Fibroblast of skin of scalp (primary cell): ENCODE measurements at places on chromosomes 7 and 10.
A peak's percentile ranks its signal among the peaks of the same experiment; 100 is the strongest.

DNA sequence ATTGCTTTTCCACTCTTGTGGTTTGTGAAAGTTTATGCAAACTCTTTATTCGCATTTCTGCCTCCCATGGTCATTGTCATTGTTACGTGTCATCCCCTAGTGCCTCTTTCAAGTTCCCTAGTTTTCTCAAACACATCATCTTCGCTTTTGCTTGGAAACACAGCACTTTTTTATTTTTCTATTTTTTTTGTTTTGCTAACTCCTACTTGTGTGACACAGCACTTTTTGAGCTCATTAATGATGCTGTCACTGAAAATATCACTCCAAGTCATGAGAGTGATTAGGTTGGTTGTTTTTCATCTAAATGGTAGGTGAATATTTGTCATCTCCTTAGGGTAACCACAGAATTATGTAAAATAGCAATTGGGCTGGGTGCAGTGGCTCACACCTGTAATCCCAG lies 8.5 kb upstream of the STX1A start:
- DNase-seq, result no peak

GRCh38 chr7:47635091-47636080 lies 53.5 kb upstream of the TNS3 start:
- DNase-seq, result no peak

GRCh38 chr10:62907470-62908212 lies 91.5 kb upstream of the EGR2 start:
- DNase-seq, result no peak

DNA sequence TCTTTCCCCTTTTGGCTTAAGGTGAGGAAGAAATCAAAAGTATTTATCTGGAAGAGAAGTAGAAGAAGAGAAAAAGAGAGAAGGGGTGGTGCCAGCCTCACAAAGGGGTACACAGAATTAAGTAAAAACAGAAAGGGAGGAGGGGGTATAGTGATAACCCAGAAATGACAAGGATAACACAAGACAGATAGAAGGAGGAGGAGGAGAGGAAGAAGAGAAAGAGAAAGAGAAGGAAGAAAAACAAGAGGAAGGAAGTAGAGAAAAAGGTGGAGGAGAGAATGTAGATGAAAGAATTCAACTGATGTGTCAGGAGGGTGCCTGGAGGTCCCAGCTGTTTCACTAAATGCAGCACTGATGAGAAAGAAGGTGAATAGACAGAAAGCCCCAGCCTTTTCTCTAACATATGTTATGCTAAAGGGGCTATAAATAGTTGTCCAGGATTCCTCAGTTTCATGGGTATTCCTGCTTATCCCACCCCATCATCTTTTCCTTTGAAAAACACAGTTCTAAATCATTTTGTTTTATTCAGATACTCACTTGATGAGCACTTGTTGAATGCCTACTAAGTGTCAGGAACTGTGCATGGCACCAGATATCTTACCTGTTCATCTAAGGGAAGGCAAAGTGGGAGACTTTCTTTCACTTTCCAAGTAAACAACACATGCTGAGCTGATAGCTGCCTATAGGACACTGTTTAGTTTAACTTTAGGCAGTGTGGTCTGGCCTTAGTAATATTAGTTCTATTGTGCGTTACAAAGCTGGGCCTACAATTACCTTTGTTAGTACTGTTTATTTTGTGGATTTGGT lies 8.0 kb downstream of the SEMA3E start:
- no peak for DNase-seq

GRCh38 chr10:73884017-73884416 lies 9.7 kb upstream of the CAMK2G start:
- no peak for DNase-seq

DNA sequence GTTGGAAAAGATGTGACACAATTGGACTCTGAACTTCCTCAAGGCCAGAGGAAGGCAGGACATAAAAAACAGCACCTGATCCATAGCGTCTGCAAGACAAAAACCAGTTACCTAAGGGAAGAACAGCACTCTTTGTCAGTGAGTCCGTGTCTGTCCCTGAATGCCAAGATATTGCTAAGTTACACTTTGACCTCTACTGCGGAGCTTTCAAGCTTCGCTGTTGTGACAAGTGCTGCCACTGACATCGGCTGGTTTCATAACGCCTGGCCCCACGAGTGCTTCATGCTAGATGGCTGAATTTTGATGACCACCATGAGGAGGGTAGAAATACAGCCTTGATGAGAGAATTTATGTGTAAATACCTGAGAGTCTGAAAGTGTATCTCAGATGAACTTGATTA lies 49.7 kb upstream of the JAZF1 start:
- no peak for DNase-seq

GRCh38 chr7:767580-767940 lies 40.5 kb upstream of the PRKAR1B start:
- peak; percentile 51 for DNase-seq

GRCh38 chr7:155507576-155507975 lies 38.8 kb downstream of the CNPY1 start:
- no peak for DNase-seq

DNA sequence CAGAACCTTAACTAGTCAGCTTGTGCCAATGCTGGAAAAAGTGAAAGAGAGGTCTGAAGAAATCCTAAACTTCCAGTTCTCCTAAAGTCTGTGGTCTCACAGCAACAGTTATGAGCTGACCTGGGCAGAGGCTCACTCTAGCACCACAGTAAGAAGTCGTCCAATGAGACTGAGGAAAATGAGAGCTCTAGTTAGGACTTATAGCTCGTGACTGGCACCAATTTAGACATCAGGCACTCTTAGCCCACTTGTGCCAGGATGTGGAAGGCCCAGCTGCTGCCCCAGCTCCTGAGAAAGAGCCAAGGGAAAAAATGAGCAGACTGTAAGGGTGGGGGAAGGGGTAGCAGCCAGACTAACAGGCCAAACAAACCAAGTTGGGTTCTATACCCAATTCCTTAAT lies 7.6 kb downstream of the MMS19 start:
- DNase-seq, result no peak

DNA sequence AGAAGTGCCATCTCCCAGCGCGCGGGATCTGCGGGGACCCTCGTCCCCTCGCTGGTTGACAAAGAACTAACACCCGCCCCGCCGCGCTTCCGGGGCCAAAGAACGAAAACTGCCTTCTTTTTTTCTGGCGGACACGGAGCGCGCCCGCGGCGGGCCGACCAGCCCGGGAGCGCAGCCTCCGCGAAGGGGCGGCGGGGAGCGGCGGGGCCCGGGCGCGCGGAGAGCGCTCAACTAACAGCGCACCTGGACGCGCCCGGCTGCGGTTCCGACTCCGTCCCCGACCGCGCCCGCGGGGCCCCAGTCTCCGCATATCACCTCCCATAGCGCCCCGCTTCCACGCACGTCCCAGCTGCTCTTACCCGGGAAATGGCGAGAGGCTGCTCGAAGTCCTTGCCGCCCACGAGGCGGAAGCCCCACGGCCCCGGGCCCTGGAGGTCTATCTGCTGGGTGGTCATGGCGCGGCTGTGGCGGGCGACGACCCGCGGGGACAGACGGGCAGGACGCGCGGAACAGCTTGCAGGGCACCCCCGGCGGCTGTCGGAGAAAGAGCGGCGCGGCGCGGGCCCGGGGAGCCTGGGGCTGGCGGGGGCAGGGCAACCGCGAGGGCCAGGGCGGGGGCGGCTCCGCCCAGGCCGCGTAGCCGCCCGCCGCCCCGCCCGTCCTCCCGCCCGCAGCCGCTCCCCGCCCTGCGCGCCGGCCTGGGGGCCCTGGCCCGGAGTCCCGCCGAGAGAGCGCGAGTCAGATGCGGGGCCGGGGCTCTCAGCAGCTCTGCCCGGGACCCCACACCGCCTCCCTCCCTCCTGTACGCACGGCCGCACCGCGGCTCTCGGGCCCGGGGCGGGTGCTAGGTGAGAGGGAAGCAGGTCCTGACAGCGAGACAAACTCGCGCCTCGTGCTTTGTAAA lies at the start of gene PDLIM1:
PDLIM1 (minus strand) TSS at position 543 of the 904 bp plus-strand sequence; CDS start at position 455, 88 bp downstream.
- peak; percentile 68 for DNase-seq

DNA sequence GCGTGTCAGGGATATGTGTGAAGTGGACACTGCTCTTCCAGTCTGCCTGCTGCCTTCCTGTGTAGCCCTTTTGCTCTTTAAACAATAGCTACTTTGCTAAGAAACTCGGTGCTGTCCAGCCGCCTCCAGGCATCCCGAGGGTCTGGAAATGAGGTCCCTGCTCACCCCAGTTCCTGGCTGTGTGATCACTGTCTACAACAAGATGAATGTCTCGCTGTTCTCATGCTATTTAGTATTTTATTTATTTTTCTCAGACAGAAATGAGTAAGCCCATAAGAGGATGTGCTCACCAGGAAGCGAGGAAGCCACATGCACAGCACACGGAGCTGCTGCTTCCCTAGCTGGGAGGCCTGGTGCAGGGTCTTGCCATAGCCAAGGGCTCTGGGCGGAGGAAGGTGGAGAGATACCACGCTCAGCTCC lies 167.0 kb upstream of the PITRM1 start:
- peak; percentile 54 for DNase-seq

GRCh38 chr10:89662596-89662995 lies 17.6 kb upstream of the PANK1 start:
- no peak for DNase-seq

DNA sequence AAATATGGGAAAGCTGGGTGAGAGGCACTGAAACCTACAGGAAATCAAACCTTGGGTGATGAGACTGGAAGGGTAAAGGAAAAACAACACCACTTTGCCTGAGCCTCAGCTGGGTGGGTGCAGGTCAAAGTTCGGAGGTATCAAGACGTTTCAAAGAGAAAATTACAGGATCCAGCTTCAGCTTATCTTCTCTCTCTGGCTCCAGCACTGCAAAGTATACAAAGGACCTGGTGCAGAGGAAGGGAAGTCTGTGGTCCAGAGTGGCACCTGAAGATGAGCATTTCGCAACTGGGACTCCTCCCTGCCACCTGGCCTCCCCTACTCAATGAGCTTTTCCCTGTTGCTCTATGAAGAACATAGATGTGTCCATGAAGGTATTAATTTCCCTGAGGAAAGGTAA lies 6.4 kb upstream of the FXYD4 start:
- DNase-seq, result no peak

GRCh38 chr10:14502431-14502830 lies 171.7 kb upstream of the FRMD4A start:
- peak; percentile 33 for DNase-seq

GRCh38 chr10:106874604-106874889 lies 290.0 kb downstream of the SORCS1 start:
- no peak for DNase-seq

DNA sequence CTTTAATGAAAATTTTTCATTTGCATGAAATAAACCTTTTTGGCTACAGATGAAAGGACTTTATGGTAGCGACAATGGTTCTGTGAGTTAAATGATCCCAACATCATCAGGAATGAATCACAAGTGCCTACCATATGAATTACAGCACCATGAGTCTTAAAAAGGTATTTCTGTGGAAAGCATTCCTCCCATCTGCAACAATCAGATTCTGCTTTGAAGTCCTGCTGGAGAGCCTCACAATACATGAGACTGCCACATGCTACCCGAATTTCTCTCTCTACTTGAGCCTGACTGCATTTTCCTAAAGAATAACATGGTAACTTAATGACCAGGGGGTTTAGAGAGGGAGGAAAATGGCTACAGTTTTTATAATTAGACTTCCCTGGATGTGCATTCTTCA lies 190.3 kb downstream of the TWIST1 start:
- DNase-seq, result peak; percentile 50

DNA sequence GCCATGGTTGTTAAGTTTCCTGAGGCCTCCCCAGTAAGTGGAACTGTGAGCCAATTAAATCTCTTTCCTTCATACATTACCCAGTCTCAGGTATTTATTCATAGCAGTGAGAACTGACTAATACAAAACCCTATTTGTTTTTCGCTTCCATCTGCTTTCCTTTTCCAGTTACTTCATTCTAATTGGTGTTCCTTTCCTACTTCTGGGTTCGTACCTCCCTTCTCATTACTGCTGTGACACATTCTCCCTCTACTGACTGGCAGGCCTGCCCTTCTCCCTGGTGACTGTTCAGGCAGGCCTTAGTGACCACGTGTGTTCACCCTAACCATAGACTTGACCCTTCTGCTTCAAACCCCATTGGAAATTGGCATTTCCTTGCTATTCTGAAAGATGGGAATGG lies 37.7 kb downstream of the MTURN start:
- DNase-seq, result no peak

GRCh38 chr10:118963933-118964332 lies 65.6 kb upstream of the NANOS1 start:
- no peak for DNase-seq

DNA sequence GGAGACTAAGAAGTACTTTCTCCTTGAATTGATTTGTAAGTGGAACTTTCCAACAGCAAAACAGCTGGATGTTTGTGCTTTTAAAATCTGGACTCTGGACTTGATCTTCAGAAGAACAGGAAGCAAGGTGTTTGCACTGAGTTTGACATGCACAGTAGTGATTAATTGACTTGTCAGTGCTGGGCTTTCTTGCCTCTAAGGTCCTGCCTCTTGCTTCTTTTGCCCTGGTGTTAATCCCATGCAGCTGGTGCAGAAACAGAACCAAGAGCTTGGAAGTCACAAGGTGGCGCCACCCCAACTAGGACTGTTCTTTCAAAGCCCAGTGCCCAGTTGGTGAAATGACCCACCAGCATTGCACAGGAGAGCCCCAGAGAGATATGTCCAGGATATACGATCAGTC lies 66.8 kb upstream of the SEPHS1 start:
- DNase-seq, result peak; percentile 11

DNA sequence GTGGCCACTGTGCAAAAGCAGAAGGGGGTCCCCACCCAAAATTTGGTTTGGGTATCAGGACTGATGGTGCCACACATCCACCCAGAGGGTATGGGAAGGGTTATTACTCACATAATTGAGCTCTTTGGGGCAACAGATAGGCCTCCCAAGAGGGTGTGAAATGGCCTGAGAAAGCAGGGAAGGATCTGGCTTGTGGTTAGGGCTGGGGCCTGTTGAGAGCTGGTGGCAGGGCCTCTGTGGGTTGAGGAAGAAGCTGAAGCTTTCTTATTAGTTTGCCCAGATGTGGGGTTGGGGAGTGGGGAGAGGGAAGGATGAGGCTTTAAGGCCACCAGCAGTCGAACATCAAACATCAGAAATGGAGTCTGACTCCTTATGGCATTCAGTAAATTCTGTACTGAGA lies 18.3 kb upstream of the MKI67 start:
- DNase-seq, result no peak

DNA sequence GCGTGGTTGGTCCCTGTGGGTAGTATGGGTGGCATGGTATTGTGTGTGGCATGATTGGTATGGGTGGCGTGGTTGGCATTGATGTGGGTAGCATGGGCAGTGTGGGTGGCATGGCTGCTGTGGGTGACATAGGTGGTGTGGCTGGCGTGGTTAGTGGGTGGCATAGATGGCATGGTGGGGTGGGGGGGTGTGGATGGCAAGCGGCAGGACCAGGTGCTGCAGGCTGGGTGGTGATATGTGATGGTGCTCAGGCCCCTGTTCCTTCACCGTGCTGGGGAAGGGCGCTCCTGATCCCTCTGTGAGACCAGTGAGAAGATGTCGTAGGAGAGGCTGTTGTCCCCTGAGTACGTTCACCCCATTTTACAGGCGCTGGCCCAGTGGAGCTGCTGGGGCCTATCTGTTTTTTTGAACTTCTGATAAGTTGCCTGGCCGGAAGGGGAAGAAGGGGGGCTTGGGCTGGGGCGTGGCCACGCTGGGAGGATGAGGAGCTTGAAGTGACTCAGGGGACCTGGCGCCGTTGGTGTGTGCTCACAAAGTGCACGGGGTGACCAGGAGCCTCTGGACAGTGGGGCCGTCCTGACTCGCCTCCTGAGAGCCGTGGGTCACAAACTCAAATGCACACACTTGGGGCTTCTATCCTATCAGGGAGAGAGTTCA lies 17.5 kb downstream of the INPP5A start:
- DNase-seq, result no peak
